ENCODE measurements at places on chromosomes 16 and 17.

DNA sequence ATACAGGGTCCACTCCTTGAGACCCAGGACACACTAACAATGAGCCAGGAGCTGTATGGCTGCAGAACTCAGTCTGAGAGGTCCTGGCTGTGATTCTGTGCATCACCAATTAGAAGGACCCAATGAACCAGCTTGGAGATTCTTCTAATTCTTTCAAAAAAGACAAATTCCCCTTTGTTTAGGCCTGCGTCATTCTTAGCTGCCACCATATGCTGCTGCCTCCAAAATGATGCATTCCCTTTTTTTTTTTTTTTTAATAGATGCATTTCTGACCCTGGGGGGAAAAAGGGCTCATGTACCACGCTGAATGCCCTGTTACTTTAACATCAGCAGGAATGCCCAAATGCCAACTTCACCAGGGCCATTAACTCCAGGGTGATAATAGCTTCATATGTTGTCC lies 28.5 kb downstream of the EMP2 start:
- DNase-seq: no peak

DNA sequence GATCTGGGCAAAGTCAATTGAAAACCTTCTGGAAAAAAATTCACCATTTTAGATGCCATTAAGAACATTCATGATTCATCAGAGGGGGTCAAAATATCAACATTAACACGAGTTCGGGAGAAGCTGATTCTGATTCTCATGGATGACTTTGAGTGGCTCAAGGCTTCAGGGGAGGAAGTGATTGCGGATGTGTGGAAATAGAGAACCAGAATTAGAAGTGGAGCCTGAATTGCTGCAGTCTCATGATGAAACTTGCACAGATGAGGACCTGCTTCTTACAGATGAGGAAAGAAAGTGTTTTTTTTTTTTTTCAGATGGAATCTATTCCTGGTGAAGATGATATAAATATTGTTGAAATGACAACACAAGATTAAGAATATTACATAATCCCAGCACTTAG lies 12.9 kb downstream of the ITGAX start:
- no peak for DNase-seq

DNA sequence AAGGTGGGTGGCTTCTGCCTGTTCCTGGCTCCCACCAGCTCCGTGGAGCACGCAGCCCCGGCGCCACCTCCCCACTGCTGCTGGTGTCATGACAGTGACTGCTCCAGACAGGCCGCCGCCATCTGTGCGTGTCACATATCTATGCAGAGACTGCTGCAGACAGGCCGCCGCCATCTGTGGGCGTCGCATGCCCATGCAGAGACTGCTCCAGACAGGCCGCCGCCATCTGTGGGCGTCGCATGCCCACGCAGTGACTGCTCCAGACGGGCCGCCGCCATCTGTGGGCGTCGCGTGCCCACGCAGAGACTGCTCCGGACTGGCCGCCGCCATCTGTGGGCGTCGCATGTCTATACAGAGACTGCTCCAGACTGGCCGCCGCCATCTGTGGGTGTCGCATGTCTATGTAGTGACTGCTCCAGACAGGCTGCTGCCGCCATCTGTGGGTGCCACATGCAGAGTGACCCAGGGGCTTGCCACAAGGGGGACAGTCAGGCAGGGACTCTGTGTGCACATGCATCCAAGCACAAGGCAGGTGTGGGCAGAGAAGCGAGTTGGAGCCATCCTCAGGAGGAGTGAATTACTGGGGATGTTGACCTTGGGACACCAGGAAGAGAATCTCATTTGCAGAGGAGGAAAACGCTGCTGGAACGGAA lies 3.3 kb upstream of the FN3KRP start:
- DNase-seq: no peak

GRCh38 chr16:84891149-84891795 lies 71.5 kb downstream of the CRISPLD2 start:
- no peak for DNase-seq

GRCh38 chr17:20174588-20175265 lies 165.6 kb downstream of the SPECC1 start:
- DNase-seq: no peak

DNA sequence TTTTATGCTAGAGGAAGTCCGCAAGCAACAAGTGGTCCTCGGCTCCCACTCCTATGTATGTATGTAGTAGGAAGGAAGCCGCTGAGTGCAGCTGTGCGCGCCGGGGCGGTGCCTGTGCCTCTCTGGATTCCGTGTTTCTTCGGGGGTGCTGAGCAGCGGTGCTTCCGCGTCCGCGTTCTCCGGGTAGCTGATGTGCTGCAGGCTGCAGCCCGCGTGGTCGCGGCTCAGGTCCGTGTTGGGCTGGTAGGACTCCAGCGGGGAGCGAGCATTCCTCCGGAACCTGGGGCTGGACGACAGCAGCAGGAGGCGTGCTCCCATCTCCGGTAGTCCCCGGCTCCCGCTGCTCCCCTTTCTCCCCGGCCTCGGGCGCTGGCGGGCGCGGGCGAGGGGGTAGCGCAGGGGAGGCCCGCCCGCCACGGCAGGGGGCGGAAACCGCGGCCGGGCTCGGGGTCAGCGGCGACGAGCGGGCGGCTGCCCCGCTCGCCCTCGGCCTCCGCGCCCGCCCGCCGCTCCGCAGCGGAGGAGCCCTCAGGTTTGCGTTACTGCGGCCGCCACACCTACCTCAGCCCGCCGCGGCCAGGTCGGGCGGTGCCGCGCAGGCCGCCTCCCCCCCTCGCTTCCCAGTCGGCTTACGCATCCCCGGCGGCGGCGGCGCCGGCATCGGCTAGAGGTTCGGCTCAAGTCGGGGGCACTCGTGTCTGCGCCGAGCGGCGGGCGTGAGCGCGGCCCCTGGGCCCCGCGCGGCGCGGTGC lies 487 bp downstream of the C17orf67 start:
- no peak for DNase-seq

DNA sequence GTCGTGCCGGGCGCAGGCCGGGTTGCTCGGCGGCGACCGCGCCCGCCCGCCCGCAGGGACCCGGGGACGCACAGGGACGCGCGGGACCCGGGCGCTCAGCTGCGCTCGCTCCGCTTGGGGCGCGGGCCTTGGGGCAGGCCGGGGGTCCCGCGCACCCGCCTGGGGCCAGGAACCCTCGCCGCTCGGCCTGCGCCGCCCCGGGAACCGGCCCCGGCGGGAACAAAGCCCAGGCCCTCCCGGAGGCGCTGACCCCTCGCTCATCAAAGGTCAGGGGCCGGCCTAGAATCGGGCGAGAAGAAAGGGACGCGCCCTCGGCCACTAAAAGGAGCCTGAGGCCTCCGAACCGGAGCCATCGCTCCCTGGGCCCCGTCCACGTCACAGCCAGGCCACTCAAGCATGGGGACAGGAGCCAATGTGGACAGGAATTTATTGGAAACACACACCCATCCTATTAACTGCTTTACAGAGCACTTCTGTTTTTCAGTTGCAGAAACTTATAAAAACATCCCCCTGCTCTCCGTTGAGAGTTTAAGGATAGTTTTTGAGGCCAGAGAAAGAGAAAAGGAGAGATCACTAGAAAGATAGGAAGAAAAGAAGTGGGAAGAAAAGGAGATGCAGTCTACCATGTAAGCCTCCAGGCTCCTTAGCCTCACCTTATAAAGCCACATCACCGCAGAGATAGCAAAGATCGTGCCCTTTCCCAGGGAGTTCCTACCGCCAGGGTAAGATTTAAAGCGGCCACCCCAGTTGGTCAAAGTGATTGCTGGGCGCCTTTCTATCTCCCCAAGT lies 558 bp upstream of the ZFHX3 start:
- no peak for DNase-seq

- no peak for DNase-seq
Observed at GRCh38 chr17:65103431-65103830, 33.7 kb upstream of the RGS9 start.

DNA sequence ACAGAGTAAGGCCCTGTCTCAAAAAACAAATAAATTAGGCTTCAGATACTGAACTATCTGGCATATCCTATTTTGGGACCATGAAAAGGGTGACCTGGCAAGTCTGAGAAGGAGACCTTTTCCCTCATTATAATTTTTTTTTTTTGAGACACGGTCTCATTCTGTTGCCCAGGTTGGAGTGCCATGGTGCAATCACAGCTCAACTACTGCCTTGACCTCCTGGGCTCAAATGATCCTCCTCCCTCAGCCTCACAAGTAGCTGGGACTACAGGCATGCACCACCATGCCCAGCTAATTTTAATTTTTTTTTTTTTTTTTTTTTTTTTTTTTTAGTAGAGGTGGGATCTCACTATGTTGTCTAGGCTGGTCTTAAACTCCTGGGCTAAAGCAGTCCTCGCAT lies 37.3 kb downstream of the PLCG2 start:
- no peak for DNase-seq

DNA sequence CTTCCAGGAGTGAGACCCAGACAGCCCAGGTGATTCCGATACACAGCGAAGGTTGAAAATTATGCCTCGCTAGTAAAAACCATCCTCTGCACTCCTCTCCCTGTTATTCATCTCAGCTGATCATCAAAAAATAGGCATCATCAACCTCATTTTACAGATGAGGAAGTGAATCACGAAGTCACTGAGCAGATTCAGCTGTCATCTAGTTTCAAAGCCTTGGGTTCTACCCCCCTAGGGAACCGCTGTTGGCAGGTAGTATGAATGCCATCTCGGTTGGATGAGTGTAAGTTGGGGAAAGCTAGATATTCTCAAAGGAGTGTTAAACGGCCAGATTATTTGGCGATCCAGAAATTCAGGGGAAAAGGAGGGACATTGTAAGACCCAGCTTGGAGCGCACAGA lies 2.0 kb downstream of the CRYM start:
- DNase-seq: no peak

DNA sequence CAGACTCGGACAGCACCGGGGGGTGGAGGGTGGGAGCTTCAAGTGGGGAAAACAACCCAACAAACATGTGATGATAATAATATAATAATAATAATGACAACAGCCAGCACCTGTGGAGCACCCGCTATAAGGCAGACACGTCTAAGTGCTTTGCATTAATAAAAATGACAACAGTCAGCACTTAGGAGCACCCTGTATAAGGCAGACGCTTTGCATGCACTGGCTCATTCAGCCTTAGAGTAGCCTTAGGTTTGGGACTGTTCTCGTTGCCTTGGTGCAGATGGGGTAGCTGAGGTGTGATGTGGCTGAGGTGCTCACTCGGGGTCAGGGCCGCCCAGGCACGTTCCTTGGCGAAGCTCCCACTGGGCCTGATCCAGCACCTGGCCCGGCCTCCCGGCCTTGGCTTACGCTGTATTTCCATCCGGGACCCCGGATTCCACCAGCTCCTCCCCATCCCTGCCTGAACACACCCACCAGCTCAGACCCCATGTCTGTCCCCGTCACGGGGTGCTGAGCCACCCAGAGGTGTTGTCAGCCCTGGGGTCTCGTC lies 144.0 kb upstream of the CIBAR2 start:
- DNase-seq: no peak
